ENCODE measurements at places on chromosomes 6 and 20.

DNA sequence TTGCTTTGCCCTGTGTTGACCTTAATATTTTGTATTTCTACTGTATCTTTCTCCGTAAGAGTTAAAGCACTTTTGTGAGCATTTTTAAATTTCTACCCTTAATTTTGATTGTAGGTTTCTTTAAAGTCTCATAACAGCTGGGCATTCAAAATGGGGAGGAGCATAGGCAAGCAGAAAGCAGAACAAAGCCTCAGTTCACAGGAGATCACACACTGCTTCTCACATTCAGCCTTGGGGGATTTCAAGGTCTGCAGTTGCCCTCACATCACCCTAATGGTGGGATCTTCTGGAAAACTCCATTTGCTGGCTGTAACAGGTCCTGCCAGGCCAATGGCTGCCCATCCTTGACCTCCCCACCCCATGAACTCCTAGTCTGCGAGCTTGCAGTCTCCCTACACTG, 292.9 kb downstream of the PHACTR1 start:
- no peak for DNase-seq

DNA sequence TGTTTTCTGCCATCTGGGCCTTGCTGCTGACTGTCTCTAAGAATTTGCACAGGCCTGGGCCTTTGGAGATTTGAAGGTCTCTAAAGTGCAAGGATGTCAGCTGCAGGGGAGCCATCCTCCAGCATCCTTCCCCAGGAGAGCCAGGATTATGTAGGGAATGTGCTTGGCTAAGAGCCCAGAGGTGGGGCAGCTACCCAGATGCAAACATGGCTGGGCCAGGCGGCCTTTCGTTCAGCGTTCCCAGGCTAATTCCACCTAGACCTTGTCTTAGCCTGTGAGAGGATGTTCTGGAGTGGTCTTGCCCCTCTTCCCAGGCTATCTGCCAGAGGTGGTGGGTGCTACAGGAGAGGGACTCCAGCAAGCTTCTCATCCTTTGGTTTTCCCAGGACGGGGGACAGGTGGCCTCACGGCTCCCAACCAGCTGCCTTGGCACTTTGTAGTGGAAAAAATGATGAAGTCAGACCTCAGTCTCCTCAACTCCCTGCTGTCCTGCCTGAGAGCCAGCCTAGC, 7.7 kb upstream of the PTGIS start:
- no peak for DNase-seq

DNA sequence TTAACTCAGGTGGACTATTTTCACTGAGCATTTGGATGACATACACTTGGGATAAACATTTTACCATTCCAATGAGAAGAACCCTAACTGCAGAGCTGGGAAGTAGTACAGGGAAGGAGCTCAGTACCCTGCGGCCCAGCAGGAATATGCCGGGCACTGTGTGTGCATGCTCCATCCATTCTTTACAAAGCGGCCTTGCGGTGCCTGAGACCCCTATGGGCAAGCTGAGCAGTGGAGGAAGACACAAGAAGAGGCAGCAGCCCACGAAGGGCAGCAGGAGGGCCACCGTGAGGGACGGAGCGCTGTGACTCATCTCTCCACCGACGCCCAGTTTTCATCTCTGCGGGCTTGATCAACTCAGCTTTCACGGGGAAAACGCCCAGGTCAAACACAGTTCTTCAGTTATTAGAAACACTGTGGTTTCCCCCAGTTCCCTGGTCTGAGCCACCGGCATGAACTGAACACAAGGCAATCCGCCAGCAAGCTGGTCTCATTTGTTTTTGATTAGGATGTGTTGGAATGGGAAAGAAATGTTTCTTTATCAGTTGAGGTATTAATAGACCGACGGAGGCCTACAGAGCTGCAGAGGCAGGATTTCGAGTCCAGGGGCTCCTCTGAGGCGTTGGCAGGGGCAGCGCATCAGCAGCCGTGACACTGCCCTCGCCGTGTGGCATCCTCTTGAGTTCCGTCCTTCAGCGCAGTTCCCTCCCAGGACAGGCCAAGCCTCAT, 44.9 kb downstream of the IRF4 start:
- peak; percentile 86 for DNase-seq

GRCh38 chr6:69792292-69792691, 4.5 kb downstream of the LMBRD1 start:
- DNase-seq: no peak

GRCh38 chr6:9205645-9206044, 770.3 kb upstream of the SLC35B3 start:
- DNase-seq: no peak

DNA sequence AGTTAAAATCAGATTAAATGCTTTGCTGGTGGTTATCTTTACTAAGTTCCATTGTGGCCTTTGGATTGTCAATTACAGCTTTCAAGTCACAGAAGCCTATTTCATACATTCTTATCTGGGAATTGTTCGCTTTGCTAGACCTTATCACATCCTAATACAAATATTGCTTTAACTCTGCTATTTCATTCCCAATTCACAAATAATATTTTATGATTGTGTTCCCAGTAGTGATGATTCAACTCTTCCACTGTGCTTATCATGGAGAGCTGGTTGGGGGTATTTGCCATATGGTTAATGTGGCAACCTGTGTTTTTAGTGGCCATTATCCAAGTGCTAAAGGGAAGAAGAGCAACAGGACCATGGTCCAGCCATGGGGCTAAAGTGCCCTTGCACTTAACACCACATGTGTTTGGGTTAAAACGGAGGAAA, 72.9 kb upstream of the GLP1R start:
- no peak for DNase-seq

GRCh38 chr20:59743767-59744485, 139.6 kb downstream of the PHACTR3 start:
- no peak for DNase-seq

- DNase-seq: no peak
Observed at GRCh38 chr6:3888153-3888957, 39.2 kb downstream of the FAM50B start.

GRCh38 chr6:35228481-35228880, 14.7 kb downstream of the SCUBE3 start:
- DNase-seq: no peak

DNA sequence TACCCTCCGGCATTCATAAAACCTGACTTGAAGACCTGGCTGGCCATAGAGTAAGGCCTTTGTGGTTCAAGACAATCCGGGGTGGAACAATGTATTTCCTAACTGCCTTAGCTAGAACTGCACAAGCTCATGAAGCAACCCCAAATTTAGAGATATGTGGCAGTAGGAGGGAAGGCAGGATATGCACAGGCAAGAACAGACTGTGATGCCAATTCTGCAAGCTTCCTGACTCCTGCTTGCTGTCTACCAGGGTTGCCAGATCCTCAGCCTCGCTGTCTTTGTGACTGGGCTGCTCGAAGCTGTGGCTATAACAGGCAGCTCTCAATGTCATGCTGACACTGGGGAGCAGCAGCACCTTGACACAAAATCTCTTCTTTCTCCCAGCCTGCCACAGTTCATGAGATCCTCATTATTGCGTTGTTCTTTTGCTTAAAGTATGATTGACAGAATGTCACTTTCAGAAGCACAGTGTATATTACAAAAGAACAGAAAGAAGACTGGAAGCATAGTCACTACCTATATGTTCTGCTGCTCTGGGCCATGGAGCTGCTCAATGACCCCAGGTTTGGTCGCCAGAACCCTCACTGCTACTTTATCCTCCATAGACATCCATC, 18.3 kb upstream of the SHLD1 start:
- DNase-seq: no peak

DNA sequence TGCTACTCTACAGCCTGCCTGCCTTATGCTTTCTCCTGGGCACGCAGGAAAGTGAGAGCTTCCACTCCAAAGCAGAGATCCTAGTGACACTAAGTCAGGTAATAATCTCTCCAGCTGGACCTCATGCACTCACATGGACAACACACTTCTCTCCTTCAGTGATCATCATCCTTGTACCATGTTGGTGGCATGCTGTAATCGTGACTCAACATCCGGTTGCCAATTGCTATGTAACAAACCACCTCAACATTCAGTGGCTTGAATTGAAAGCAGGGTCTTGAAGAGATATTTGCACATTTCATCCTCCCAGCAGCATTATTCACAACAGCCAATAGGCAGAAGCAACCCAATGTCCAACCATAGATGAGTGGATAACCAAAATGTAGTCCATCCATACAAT, 40.3 kb upstream of the PPP1R3G start:
- no peak for DNase-seq

GRCh38 chr6:101545191-101545590, 151.7 kb downstream of the GRIK2 start:
- DNase-seq: no peak

GRCh38 chr6:139540276-139540675, 165.8 kb upstream of the CITED2 start:
- DNase-seq: no peak

- DNase-seq: no peak
Observed at GRCh38 chr6:19837511-19838441, 606 bp downstream of the ID4 start.

GRCh38 chr6:113994934-113995342, 24.0 kb upstream of the HDAC2 start:
- DNase-seq: peak; percentile 33

- no peak for DNase-seq
Observed at GRCh38 chr6:139777202-139777970, 402.9 kb upstream of the CITED2 start.

DNA sequence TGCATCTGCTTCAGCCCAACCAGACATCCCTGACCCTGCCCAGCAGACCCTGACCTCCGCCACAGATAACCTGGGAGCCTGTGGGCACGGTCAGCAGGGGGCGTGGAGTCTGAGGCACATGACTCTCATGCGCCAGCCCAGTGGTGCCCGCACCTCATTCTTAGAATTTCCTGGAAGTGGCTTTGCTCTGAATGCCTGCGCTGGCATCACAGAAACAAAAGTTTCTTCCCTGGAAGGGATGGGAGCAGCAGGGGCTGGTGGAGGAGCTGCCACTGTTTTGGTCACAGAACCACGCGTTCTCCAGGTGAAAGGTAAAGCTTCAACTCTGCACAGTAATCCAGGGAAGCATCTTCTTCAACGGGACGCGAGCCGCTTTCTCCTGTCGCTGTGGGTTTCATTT, 67.9 kb upstream of the DUSP22 start:
- no peak for DNase-seq

GRCh38 chr6:7939864-7940228, 29.3 kb upstream of the TXNDC5 start:
- no peak for DNase-seq

DNA sequence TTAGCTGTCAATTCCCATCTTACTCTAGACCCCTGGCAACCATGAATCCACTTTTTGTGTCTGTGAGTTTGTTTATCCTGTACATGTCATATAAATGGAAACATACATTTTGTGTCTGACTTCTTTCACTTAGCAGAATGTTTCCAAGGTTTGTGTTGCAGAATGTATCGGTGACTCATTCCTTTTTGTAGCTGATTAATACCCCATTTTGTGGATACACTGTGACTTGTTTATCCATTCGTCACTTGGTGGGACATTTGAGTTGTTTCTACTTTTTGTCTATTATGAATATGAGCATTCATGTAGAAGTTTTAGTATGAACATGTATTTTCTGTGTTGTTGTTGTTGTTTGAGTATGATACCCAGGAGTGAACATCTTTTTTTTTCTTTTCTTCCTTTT, 21.4 kb downstream of the CDYL start:
- no peak for DNase-seq

DNA sequence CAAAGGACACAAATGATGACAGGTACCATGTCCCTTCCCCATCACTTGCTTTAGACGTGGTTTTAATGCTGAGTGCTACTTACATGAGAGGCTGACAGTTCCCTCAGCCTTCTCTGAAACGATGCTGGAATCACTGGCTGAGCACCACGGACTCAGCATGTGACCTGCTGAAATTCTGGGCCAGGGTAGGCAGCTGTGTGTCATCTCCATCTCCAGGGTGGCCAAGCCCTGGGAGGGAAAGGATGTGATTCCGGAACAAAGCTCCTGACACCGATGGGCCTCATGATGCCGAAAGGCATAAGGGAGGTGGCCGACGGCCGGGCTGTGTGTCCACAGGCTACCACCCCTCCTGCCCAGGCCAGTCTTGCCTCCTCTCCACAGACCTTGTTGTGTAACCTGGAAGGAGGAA, 184.3 kb upstream of the CST7 start:
- no peak for DNase-seq

DNA sequence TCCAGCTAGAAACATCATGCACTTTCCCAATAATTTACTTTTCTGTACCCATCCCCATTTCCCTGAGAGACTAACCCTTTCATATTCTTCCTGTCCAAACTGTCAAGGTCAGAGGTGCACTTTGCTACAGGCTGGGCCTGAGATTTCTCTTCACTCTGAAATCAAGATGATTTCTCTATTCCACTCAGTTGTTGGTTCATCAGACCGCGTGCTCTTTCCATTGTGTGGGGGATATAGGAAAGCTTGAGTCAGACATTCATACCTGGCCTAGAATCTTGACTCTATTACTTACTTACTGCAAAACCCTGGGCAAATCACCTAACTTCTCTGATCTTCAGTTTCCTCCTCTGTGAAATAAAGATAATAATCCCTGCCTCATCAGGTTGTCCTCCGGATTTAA, 4.7 kb upstream of the ZDHHC14 start:
- no peak for DNase-seq

- DNase-seq: no peak
Observed at GRCh38 chr6:168704678-168705077, 263.7 kb downstream of the SMOC2 start.

- DNase-seq: no peak
Observed at GRCh38 chr20:13046409-13046808, 37.6 kb downstream of the SPTLC3 start.

GRCh38 chr6:113143206-113143605, 713.9 kb upstream of the MARCKS start:
- DNase-seq: no peak

- no peak for DNase-seq
Observed at GRCh38 chr6:105862936-105863607, 223.1 kb upstream of the PRDM1 start.

DNA sequence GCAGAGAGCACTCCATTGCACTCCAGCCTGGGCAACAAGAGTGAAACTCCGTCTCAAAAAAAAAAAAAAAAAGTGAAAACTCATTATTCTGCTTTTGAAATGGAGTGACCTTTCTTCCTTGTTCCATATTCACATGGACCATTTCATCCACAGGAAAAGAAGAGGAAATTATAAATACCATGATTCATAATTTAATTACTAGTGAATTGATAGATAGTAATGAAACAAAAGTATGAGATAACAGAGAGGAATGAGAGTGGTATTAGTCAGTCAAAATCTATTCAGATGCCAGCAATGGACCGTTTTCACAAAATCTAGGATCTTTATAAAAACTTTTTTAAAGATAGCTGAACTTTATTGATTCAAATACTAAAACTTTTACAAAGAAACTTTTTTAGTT, 443.1 kb upstream of the FLRT3 start:
- DNase-seq: no peak

DNA sequence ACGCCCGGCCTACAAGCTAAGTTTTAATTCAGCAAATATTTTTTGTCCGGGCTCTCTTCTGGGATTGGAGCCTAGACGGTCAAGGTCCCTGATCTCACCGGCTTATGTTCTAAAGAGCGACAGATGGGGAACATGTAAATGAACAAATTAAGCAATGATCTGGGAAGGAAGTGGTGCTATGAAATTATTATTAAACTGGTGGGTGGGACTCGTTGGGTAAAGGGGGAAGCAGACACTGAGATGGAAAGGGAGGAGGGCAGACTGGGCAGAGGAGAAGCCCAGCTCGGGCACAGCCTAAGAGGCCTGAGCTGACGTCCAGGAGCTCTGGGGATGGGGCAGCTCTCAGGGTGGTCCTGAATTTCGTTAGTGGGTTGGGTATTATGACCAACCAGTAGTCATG, 81.8 kb upstream of the AGPAT4 start:
- no peak for DNase-seq

- no peak for DNase-seq
Observed at GRCh38 chr6:96542702-96543101, 20.2 kb upstream of the FHL5 start.

All from H54 (cell line).